ENCODE measurements at places on chromosomes 11 and 22.

DNA sequence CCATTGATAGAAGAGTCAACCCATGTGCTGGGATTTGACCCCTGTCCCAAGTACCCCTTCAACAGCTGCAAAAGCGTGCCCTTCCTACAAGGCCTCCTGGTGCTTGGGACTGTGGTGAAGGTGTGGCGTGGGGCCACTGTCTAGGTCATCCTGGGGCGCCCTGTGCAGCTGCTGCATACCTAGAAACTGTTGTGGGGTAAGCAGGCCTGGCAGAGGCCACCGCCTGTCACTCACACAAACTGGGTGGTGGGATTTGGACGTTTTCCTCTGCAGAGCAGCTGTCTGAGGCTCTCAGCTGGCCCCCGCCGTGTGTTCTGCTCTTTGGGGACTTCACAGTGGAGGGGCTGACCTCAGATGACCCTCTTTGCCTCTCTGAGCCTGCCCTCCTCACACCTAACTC, 69.7 kb downstream of the SCN3B start:
- DNase-seq, result no peak

GRCh38 chr11:12871788-12872321, 137.3 kb upstream of the RASSF10 start:
- no peak for DNase-seq

DNA sequence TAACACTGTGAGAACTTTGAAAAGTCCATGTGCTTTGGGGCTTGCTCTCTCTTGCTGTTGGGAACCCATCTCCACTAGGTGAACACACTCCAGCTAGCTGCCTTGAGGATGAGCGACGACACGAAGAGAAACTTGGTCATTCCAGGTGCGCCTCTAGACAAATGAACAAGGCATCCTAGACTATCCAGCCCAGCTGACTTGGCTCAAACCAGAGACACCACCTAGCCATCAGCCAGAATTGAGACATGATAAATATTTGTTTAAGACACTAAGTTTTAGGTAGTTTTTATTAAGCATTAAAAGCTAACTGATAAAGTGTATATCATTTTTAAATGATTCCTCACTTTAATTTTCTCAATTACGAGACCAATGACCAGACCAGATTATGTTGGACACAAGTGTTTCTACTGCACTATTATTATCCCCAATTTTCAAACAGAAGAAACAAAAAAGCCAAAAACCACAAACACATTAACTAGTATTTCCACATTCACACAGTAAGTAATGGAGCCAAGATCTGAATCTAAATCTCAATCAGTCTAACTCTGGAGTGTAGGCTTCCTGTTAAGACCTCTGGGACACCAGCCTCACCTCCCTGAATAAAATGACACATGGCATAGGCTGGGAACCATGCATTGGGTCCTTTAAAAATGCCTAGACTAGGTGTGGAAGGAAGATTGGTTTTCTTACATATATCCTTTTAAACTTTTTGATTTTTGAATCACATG, 70.4 kb downstream of the GDPD4 start:
- DNase-seq, result no peak

- peak; percentile 27 for DNase-seq
Observed at GRCh38 chr22:20582520-20583361, 75.3 kb downstream of the MED15 start.

DNA sequence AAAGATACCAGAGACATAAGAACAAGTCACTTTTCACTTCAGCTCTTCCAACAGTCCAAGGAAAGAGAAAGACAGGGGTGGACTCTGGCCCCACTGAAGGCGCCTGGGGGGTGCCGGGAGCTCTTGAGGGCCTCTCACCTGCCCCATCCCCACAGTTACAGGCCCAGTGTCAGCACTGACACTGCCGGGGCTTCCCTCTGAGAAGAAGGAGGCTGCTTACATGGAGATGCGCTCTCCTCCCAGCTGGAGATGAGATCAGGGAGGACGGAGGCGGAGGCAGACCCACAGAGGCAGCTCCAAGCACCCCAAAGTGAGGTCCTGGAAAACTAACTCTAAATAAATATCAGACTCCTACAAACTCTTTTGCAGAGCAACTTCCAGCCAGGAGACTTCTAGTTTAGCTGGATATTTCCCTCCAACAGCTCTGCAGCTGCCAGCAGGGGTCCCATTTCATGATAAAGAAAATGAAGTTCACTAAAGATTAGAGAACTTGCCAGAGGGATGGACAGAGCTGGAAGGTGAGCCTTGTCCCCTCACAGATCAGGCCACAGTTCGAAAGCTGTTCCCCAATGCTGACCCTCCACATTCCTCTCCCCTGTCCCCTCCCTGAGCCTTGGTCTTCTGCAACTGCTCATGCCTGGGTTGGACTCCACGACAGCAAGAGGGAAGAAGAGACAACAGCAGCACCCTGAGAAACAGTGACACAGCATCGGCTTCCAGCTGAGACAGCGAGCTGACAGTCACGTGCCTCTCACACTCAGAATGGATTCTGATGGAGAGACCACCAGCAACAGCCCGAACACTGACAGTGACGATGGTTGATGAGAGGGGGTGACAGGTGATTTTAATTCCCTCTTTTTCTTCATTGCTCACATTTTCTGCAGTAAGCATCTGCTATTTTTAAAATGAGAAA, 5.8 kb downstream of the CARS1 start:
- no peak for DNase-seq

- no peak for DNase-seq
Observed at GRCh38 chr11:130031945-130032344, 29.3 kb upstream of the PRDM10 start.

DNA sequence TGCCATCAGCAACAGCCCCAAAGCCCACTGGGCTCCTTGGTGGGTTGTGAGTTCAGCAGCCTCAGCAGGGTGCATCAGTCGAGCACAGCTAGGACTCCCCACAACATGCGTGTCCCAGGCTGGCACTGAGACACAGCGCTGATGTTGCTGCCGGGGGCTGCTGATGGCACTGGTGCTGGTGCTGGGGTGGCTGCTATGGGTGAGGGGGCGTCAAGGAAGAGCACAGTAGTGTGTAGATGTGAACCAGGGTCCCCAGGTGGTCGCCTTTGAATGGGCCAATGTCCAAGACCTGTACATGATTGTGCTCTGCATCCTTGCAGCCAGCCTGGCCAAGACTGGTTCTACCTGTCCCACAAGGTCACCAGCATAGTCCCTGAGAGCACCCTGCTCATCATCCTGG, 121.3 kb upstream of the SERPIND1 start:
- no peak for DNase-seq

DNA sequence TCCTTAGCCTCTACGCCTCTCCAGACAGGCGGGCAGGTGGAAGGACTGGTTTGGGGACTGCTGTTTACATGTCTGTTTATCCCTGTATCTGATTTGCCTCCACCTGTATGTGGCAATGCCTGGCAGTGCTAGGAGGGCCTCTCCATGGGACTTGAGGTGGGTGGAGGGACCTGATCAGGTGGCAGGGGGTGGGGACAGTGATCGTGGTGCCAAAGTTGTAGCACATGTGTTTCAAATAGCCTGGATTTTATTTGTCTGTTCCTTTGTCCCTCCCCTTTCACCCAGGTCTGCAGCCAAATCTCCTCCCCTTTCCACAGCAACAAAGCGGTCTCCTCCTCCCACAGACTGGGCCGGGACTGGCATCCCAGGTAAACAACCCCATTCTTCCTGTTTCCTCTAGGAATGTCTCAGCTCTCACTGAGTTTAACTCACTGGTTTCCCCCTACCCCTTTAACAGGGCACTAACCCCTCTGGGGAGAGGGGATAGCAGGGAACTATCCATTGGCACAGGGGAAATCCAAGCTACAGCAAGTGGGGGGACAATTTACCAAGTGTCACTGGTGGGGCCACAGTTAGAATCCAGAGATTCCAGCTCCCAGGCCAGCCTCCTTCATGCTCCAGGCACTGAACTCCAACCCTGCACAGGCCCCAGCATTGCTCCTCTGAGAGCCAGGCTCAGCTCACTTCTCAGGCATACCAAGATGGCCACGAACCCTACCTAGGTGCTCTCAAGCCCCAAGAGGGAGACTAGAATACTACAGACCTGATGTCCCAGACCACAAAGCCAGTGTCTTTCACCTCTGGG, 22.9 kb upstream of the TLCD5 start:
- DNase-seq, result no peak

GRCh38 chr11:250740-251299, 14.0 kb downstream of the PSMD13 start:
- no peak for DNase-seq

- no peak for DNase-seq
Observed at GRCh38 chr11:11635443-11635842, 13.6 kb upstream of the GALNT18 start.

GRCh38 chr22:38843657-38844314, at the start of gene NPTXR:
Gene NPTXR (minus strand): TSS chr22:38844028.
- peak; percentile 79 for DNase-seq

- DNase-seq, result no peak
Observed at GRCh38 chr11:64851831-64852351, 7.4 kb upstream of the CDC42BPG start.

GRCh38 chr11:65432686-65433582, 10.3 kb downstream of the NEAT1 start:
- no peak for DNase-seq

- peak; percentile 84 for DNase-seq
Observed at GRCh38 chr11:126132319-126132718, 69.7 kb upstream of the CDON start.

DNA sequence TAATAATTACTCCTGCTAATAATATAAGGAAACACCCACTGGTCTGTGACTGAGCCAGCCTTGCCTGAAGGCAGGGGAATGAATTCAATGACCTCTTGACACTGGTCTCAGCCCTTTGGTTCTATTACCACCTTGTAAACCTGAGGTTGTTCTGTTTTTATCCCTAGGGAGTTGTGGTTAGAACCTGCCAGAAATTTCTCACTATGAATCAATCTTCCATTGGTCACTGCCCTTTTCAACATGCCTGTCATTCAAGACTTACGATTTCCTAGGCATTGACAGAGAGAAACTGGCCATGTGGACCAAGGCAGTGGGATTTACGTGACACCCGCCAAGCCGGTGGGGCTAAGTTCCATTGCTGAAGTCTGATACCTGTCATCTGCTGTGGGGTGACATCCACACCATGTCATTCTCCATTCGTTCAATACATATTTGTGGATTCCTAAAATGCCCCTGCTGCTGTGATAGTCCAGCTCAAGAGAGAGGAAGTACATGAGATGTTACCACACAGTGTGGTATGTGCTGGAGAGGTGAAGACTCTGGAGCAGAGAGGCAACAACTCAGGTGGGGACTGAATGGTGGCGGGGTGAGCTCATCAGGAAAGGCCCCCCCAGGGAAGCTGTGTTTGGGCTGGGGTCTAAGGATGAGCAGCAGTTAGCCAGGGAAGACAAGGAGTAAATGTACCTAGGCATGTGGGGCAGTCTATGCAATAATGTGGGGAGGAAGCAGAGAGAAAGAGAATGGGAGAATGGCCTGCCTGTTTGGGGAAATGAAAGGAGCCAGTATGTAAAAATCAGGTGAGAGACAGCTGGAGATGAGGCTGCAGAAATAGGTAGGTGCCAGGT, 15.2 kb upstream of the EHF start:
- DNase-seq, result no peak

GRCh38 chr11:86230179-86230804, 14.3 kb upstream of the EED start:
- DNase-seq, result no peak

- DNase-seq, result no peak
Observed at GRCh38 chr11:44873537-44873936, 77.1 kb downstream of the TP53I11 start.

- peak; percentile 71 for DNase-seq
Observed at GRCh38 chr11:14357881-14358728, 878 bp downstream of the RRAS2 start.

DNA sequence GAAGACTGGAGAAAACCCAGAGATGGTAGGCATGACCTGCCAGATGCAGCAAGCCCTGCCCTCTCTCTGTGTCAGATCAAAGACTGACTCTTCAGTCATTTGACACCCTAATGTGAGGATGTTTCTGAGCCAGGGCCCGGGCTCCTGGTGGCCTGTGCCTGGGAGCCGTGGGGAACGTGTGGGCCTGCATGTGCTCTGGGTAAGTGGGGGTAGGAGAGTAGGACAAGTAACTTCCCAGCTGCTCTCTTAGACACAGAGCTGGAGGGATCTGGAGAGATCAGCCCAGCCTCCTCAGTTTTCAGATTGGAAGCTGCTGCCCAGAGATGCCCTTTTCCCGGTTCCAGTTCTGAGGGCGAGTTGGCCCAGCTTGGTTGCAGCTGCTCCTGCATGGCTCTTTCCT, 110.8 kb downstream of the TEAD1 start:
- DNase-seq, result no peak

DNA sequence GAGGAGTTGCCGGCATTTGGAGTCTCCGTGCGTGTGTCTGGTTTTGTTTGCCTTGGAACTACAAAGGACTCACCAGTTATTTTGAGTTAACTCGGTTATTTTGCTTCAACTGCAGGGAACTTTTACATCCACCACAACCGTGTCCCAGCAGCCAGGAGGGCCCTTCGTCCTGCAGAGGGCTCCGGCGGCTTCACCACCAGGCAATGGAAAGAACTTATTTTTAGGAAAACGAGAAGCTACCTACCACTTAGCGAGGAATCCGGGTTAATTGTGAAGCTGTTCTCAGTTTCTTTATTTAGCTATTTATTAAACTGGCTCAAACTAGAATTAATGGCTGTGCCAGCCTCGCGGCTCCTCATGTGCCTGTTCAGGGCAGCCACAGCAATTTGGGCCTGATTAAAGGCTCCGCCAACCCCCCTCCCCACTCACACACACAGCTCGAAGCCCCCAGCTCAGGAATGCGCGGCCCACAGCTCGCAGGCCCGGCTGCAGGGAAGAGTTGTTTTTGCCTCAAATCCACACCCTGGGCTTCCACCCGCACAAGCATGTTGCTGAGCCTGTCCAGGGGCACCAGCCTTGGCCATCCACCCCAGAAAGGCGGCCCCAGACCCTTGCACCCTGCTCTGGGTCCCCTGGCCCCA, 55.9 kb upstream of the FGF3 start:
- DNase-seq, result peak; percentile 40

DNA sequence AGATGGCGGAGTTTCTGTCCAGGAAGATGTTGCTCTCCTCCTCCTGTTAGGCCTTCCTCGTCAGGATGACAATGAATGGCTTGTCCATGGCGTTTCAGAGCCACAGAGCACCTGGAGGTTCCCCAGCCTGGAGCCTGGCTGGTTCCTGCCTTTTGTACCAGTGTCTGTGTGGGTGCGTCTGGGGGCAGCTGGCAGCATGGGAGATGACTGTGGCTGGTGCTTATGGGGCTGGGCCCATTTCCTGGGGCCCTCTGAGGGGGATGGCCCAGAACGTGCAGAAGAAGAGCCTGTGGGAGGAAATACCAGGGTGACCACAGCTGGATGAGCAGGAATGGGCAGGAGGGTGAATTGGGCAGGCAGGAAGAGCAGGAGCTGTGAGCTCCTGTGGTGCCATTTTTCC, 6.7 kb downstream of the SLC37A2 start:
- no peak for DNase-seq

- no peak for DNase-seq
Observed at GRCh38 chr11:131744847-131745246, 374.4 kb downstream of the NTM start.
